NK-92 treated with Interleukin-12 subunit alpha and Interleukin-12 subunit beta, amount 100 ng/mL, for 24 hours (cell line): ENCODE measurements at places on chromosomes 7 and 10.

DNA sequence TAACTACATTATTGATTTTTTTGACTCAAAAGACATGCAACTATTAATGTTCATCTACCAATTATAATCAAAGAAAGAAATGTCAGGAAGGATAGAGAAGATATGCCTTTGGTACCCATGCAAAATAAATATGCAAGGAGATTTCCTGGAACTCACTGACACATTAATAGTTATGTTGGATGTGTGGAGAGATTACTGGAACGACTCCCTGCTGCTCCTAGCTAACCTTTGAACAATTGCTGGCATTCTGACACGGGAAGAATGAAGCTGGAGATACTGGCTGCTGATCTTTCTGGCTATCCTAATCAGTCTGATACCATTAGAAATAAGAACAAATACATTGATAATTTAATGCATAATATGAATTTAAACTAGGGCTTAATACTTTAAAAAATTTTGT is 507.9 kb upstream of the NRG3 start:
- DNase-seq = no peak

DNA sequence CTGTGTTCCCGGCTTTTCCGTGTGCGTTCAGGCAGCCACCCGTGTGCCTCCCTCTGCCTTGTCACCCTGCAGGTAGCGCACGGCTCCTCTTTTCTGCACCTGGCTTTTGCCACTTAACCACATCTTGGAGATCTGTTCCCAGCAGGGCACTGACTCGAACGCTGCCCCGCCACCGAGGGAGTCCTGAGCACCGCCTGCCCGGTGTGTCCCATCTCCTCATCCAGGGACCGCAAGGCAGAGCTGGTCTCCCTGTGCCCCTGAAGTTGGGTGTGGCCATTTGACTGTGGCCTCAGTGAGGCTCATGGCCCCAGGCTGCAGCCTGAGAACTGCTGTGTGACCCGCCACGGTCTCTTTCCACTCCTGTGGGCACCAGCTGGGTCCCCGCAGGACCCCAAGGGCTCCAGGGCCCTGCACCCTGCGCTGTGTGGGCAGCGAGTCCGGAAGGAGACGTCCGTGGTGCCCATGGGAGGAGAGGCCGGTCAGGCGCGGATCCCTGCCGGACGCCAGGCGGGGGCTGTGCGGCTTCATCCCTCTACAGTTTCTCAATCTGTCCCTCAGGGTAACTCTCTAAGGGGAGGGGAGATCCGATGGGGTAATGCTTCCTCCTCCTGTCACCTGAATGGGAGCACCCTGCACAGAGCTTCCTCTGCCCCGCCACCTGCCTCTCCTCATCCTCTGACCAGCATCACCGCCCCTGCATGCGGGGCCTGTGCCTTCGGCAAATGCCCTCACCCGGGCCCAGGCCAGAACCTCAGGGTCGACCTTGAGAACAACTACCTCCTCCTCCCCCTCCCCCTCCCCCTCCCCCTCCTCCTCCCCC is 1.8 kb upstream of the INTS1 start:
- no peak for DNase-seq

DNA sequence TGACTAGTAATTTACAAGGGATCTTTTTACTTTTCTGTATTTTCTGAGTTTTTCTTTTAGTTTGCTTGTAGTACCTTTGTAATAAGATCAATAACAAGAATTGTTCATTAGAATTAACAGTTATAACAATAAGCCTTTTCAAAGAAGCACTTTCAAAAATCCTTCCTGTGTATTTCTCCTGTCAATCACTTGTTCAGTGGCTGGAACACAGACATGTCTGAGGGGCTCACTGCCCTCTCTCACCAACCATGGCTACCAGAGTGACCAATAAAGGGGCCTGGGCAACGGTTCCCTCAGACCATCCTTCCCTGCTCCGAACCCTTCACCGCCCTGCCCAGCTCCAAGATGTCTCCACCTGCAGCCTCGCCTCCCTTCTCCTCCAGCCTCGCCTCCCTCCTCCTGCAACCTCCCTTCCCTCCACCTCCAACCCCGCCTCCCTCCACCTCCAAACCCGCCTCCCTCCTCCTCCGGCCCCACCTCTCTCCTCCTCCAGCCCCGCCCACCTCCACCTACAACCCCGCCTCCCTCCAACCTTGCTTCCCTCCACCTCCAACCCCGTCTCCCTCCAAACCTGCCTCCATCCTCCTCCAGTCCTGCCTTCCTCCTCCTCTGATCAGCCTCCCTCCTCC is 353.4 kb downstream of the TNS3 start:
- DNase-seq = no peak

DNA sequence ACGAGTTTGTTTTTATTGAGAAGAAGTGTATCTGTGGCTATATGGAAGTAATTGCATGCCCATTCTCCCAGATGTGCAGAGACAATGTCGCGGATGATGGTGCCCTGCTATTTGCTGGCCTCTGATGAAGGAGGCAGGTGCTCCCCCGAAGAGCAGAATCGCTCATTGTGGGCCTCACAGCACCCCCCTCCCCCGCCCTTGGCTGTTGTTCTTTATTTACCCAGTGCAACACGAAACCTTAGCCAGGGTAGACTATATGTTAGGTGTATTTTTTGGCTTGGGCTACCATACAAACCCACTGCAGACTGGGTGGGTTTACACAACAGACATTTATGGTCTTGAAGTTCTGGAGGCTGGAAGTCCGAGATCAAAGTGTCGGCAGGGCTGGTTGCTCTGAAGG is 3.4 kb upstream of the ADCY1 start:
- no peak for DNase-seq

DNA sequence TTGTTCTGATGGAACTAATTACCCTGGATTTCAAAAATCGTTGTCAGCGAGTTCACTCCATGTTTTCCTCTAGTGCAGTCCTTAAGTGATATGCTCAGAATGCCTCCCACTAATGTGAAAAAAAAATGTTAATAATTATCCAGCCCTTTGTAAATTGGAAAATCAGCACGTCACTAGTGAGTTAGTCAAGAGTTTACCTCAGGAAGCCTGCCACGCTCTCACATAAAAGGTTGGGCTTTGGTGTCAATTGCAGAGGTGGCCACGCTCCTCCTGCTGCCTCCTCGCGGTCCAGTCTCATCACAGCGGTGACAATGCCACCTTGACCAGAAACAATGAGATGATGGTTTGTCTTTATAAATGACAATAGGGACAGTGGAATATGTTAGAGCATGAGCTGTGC is 22.5 kb downstream of the UPP1 start:
- DNase-seq = no peak
